Stimulated activated CD4-positive, alpha-beta T cell treated with anti-CD3 and anti-CD28 coated beads, Interleukin-12 subunit alpha, Interleukin-12 subunit beta, amount 100 ng/mL, for 24 hours (primary cell): ENCODE measurements at places on chromosomes 6 and 20.

DNA sequence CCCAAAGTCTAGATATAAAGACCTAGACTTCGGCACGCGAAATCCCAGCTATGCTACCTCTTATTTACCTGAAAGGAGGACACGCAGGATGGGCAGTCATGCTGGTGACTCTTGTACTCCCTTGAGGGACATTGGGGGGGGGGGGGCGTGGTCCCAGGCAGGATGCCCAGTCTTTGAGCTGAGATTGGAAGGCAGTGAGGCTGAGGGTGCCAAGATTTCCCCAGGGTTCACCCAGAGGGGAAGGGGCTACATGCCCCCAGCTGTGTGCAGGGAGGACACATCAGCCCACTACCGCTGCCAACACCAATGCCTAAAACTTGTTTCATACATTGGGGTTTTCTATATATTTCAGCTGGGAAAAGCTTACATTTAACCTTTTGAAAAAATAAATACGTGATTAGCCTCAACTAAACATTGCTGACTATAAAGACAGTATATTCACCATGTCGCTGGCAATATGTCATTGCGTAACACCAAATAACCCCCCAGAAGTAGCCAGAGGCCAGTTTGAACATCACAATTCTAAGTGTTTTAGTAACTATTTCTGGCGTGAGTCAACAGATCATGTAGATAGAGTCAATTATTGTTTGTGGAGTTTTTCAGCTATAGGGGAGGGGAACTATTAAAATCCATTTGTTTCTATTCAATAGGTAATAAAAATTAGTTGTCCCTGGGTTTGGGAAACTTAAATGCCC, 21.6 kb downstream of the MGME1 start:
- DNase-seq, result no peak

DNA sequence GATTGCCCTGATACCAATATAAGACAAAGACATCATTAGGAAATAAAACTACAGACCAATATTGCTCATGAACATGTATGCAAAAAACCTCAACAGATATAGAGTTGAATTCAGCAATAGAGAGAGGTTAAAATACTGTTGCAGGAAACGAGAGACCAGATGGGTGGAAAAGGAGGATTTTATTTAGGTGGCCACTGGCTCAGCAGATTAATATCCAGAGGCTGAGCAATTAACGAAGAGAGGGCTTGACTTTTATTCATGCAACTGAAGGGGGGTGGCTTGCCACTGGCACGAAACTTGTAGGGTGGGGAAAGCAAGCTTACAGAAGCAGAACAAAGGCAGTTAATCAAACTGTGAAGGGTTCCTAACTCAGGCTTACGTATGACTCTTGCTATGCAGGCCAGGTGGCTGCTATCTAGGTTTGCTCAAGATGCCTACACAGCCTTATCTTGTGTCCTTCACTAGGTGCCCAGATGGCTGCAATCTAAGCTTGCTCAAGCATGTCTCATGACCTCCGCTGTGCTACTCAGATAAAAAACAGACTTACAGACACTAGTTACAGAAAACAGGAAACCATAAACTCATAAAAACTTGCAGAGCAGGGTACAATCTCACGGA, 126.4 kb downstream of the MMUT start:
- DNase-seq, result no peak

GRCh38 chr20:44151621-44152416, 35.2 kb downstream of the JPH2 start:
- no peak for DNase-seq

DNA sequence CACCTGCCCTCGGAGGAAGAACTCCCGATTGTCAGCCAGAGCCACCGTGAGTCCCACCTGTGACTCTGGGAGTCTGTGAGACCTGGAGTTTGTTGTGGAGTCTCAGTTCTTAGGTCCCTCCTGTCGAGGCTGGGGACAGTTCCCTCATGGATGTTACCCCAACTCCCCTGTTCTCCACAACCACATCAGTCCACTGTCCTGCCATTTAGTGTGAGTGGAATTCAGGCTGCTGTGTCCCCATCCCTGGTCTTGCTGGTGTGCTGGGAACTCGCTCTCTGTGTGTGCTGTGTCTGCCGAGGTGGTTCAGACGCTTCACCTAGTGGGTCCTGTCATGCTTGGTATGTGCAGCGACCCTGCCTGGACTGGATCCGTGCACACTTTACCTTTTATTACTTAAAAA, 163.2 kb downstream of the DTNBP1 start:
- DNase-seq, result no peak

- DNase-seq, result no peak
These were observed 52.5 kb upstream of the E2F3 start for GRCh38 chr6:20349225-20349624.

GRCh38 chr6:101146389-101146788, 247.1 kb upstream of the GRIK2 start:
- DNase-seq, result no peak

DNA sequence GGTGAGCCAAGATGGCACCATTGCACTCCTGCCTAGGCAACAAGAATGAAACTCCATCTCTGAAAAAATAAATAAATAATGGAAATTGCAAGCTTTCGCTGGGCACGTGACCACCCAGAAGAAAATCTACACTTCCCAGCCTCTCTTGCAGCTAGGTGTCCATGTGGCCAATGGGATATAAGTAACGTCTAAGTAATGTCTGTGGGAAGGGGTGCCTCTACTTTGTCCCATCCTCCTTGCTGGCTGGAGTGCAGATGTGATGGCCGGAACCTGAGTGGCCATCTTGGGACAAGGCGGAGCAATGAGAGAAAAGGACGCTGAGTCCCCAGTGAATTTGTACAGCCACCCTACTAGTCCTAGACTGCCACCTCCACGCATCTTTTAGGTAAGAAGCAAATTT, 99.8 kb upstream of the PTPN1 start:
- no peak for DNase-seq

DNA sequence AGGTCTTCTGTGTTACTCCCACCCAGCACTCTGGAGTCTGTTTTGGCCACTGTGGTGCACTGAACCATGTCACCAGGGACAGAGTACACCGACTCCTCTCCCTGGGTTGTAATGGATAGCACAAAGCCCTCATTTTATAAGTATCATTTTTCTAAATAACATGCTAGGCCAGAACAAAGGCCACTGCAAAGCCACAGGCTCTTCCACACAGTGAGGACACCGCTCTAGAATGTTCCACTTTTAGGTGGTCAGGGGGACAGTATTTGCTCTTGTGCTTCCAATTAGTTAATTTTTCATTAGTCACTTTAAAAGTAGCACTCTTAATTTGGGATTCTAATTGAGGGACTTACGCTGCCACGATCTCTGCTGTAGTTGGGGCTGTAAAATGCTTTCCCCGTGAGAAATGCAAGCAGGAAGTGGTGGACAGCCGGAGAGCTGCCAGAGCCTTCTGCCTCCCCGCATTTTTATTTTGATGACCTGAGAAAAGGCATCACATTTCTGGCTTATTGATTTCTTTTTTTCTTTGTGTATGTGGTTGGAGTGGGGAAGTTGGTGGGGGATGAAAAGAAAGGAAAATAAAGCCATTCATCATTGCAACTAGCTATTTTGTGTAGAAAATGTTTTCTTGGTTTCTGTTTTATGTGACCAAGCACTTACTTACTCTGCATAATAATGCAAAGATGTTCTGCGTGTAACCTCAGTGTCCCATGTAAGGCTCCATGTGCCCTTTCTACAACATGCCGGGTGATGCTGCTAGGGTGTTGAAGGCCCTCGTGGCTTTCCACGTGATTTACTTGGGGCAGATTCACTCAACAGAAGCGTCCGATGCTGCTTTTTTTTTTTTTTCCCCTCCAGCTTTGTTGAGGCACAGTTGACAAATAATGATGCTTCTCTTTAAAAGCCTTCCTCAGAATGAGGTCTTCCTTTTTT, 195.9 kb downstream of the SASH1 start:
- DNase-seq, result no peak

GRCh38 chr20:50345712-50346373, 155.2 kb downstream of the CEBPB start:
- DNase-seq, result no peak

DNA sequence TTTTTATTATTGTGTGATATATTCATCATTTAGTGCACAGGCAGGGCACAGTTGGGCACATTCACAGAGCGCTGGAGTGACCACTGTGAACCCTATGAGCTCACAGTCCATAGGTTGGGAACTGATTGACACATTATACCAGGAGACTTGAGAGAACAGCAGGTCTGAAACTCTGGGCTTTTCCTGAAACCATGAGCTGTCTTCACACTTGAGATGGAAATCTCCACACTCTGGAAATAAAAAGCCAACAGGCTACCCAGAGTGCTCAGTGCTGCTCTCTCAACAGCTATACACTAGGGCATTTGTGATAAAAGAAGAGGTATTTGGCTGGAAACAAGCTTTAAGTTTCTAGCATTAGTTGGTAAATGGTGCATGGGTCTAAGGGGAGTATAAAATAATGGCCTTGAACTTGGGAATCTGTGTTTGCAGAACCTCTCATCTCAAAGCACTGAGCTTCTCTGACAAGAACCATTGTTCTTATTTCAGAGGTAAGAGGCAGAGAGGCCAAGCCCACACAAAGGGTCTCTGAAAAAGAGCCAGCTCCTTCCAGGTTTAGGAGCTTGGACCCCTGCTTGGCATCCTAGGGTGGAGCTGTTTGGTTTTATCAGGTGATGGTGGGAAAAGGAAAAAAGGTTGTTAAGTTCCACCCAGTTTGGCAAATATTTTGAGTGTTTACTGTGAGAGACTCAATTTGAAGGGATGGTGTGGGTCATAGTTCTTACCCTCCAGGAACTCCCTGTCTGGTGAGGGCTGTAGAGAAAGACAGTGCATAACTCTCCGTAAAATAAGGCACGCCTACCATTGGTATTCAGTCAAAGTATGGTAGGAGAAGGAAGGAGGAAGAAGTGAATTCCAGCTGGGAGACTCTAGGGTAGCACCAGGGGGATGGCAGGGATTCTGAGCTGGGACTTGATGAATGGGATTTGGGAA, 14.5 kb downstream of the CHMP4B start:
- DNase-seq, result no peak

DNA sequence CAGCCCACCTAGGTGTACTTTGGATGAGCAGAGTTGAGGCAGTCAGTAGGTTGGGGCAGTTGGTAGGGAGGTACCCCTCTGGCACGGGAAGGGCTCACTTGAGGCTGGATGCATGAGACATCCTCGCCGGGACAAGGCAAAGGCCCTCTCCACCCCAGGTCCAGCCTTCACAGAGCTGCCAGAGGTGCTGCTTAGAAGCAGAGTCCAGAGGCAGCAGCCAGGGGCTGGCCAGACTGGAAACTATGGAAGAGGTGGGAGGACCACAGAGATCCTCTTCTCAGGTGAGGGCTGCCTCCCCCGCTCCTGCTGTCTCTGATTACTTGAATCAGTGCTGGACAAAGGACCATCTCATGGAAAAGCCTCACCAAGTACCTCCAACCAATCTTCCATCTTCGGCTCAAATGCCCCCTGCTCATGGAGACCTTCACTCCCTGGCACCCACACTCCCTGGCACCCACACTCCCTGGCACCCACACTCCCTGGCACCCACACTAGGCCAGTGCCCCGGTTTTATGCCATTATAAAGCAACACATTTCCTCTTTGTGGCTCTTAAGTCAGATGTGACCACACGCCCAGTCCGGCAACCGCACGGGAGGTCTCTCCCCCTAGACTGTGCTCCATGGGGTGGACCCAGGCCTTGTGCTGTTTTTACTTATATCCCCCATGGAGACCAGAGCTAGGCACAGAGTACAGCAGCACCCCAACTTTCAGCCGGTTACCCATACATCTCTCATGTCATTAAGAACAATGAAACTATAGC, 100.1 kb downstream of the YTHDF1 start:
- no peak for DNase-seq

- DNase-seq, result no peak
These were observed 199.6 kb downstream of the ISM1 start for GRCh38 chr20:13420625-13421024.

DNA sequence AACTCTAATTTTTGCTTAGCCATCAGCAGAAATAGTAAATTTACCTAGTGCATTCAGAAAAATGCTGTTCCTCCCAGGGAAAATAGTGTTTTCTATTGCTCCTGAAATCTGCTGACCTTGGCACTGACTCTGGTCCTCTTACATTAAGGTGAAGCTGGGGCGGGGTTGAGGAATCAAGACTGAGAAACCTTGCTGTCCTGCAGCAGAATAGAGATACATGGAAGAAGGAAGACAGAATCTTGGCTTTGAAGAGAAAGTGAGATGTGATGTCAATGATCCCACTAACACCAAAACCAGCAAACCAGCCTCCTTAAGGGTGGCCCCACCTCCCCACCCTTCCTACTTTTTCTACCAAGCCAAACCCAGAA, 840 bp upstream of the LY86 start:
- DNase-seq, result no peak

DNA sequence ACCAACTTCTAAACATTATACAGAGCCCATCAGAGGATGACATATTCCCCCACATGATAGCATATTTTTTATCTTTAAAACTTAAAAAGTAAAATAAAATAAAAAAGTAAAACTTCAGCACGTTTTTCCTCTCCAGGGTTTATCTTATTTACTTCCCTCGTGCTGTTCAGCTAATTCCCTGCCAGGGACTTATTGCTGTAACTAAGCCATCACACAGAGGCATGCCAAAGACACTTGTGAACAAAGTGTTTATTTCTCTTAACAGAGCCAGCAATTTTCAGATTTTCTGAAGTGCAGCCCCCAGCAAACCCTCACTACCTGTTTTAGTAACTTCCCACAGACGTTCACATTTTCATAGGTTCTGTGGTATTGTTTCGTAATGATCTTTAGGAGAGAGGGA, 293.8 kb downstream of the ZNF217 start:
- DNase-seq, result no peak

DNA sequence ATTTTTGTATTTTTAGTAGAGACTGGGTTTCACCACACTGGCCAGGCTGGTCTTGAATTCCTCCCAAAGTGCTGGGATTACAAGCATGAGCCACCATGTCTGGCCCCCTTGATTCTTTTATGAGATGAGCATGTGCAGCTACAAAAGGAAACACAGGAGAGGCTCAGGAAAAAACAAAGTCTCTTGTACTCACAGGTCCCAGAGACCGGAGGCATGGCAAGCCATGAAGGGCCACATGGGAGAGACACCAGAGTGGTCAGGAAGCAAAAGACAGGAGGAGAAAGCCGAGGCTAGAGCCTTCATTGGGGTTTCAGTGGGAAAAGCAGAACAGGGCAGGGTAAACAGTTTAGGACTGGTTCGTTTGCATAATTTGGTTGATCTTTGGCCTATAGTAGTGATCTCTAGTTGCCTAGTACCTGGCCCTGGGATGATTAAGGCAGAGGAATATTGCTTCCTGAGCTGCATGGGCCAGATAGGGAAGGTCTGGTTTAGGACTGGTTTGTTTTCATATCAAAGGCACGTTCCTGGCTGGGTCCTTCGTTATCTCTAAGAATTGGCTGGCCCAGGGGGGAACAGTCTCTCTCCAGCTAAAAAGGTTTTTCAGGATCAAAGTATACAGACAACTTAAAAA, 48.2 kb upstream of the PRND start:
- DNase-seq, result no peak

- no peak for DNase-seq
These were observed 40.0 kb upstream of the LYRM2 start for GRCh38 chr6:89678531-89678930.

DNA sequence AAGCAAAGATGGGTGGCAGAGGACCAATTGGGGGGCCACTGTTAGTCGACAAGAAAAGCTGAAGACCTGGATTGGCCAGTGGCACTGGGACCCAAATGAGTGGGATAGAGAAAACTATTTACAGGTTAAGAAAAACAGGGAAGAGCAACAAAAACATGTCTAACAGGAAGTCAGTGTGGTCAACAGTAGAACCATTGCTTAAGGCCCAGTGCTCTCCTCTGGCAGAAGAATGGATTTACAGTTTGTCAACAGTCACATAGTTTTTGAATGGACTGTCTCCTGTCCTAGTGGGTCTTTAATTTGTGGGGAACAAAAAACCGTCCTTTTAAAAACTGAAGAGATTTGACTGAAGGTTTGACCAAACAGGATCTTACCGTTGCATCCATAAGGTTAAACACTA, 12.1 kb upstream of the WTAP start:
- DNase-seq, result no peak
